Muscle of leg (tissue), 16 donors: ENCODE measurements at places on chromosomes 7 and 10.

DNA sequence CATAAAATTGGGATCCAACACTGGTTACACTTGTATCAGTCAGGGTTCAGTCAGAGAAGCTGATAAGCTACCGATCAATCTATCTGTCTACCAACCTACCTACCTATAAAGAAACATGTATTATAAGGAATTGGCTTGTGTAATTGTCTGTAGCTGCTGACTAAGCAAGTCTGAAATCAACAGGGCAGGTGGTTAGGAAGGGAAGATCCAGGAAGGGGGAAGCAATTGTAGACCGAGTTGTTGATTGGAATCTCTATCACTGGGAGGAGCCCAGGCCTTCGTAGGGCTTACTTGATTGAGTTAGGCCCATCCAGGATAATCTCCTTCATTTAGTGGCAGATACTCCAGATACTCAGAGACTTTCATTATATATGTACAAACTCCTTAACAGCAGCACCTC, 271.5 kb upstream of the TEX47 start:
- no peak for DNase-seq

GRCh38 chr10:72728462-72728861, 36.5 kb downstream of the MCU start:
- DNase-seq: no peak

DNA sequence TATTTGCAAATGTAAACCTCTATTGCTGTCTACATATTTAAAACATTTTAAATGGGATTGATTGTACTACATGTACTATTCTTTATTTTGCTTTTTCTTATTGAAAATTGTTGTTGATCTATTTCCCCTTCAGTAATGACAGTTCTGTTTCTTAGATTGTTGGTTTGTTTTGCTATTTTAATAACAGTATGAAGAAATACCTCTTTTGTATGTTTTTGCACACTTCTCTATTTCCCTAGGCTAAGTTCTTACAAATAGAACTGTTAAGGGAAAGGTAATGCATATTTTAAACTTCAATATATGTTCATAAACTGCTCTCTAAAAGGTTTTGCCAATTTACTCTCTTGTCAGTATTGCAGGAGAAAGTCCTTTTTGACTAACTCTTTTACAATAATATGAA, 195.0 kb upstream of the PRPS1L1 start:
- no peak for DNase-seq

GRCh38 chr10:28479425-28479865, 53.5 kb upstream of the WAC start:
- DNase-seq: peak; percentile 91

GRCh38 chr10:92278996-92279696, 11.7 kb downstream of the CPEB3 start:
- DNase-seq: peak; percentile 57

DNA sequence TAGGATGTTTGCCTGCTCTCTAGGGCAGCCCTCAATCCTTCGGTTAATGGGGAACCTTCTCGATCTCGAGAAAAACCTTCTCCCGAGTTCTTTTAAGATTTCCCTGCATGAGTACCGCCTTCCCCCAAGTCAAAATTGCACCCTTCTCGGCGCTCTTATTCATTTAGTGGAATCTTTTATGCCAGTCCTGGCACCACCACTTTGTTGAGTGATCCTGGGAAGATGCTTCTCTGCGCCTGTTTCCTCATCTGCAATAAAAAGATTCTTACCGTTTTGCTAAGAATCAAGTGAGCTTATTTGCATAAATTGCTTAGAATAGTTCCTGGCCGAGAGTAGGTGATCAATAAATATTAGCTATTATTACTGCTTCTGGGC, 697 bp downstream of the ARPC1A start:
- DNase-seq: no peak

DNA sequence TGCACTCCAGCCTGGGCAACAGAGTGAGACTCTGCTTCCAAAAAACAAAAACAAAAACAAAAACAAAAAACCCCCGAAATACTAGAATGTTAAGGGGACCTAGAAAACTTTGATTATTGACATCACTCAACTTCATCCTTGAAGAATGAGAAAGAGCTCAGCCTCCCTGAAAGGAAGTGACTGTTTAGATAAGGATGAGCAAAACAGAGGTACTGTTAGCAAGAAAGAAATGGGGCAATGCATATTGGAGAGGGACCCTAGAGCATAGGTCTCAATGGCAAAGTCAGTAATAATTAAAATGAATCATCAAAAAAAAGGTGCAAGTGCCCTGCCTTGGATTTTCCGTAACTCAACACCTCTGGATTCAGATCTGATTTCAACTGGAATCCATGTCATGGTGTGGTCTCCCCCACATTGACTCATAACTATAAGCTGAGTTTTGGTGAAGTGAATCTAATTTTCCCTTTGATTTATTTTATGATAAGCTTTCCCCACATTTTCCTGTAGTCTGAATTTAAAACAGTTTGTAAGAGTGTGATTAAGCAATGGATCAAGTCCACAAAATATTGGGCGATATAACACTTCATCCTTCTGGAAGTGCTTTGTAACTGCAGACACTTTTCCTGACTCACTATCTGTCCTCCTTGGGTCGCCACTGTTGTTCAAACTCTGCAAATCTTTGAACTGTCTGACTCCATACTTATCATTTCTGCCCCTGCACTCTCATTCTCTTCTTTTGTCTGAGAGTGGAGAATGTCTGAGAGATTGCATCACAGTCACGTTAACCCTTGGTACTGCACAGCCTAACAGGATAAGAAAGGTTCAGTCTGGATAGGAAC, 224.8 kb upstream of the LYZL1 start:
- no peak for DNase-seq

DNA sequence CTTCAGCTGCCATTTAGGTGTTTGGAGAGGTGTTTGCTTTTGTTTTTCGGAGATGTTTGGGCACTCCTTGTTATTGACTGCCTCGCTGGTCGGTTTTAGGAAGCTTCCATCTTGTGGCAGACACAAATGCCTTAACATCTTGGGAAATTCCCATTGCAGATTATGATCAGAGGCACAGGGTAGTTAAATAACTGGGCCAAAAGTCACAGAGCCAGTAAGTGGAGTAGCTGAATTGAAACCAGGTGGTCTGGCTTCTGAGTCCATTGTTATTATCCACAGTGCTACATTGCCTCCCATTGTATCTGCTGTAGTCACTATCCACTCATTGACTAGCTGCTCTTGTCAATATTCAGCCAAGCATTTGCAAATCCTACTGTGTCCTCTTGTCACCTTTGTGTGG, 138.2 kb upstream of the PLPP4 start:
- DNase-seq: no peak

DNA sequence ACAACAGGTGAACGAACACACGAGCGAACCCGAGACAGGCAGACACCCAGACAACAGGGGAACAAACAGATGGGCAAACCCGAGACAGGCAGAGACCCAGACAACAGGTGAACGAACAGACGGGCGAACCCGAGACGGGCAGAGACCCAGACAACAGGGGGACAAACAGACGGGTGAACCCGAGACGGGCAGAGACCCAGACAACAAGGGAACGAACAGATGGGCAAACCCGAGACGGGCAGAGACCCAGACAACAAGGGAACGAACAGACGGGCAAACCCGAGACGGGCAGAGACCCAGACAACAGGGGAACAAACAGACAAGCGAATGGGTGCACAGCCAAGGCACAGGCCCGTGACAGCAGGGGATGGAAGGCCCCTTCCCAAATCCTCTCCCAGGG, 264.7 kb downstream of the ELFN1 start:
- no peak for DNase-seq

- DNase-seq: no peak
Measured at GRCh38 chr10:24127516-24127915, 81.4 kb upstream of the KIAA1217 start.

- no peak for DNase-seq
Measured at GRCh38 chr7:101537205-101537604, 91.9 kb downstream of the MYL10 start.

GRCh38 chr7:20284003-20284770, 46.5 kb upstream of the ITGB8 start:
- no peak for DNase-seq

- peak; percentile 58 for DNase-seq
Measured at GRCh38 chr7:148963583-148964482, 64.5 kb downstream of the PDIA4 start.

DNA sequence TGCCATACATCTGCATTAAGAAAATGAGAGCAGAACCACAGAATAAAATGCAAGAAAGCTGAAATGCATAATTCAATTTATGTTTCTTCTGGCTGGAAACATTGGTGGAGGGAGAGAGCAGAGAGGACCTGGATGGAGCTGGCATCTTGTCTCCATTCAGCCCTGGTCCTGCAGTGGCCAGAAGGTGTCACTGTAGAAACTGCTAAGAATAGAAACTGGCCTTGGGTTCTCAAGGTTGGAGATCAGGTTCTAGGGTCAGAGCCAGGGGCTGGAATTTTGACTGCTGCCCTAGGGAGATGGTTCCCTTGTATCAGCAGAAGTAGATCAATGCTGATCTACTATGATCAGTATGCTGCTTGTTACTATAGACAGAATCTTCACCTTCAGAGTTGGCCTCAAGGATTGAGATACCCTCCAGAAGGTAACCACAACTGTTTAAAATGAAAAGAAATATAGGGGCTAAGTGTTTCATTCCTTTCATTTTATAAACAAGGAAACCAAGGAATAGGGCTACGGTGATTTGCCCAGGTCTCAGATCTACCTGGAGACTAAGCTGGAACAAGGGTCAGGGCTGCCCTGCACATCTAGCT, 13.1 kb downstream of the TAS2R41 start:
- DNase-seq: no peak

DNA sequence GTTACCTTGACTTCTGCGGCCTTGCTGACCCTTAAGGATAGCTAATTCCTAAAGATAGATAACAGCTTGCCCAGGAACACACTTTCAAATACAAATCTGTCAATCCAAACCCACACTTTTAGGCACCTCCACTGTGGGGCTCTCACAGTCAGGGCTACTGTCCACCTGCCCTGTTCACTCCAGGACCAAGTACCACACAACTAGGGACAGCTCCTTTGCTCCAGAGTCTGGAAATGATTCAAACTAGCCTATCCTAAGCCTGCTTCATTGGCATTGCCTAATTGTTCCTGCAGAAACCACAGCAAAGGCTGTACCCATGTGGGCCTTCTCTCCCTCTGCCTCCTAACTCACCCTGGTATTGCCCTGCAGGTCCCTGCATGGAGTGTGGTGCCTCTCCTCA, 538.9 kb upstream of the IGFBP3 start:
- no peak for DNase-seq
